ENCODE measurements at places on chromosomes 16 and 17.
A peak's percentile ranks its signal among the peaks of the same experiment; 100 is the strongest.

- no peak for DNase-seq
Measured at GRCh38 chr17:67532326-67532871, 155.3 kb downstream of the PITPNC1 start.

GRCh38 chr17:4433515-4434031 lies at the start of gene SPNS3:
Gene SPNS3 (plus strand): TSS chr17:4433940. CDS start chr17:4433968, 28 bp downstream.
- peak; percentile 38 for DNase-seq

DNA sequence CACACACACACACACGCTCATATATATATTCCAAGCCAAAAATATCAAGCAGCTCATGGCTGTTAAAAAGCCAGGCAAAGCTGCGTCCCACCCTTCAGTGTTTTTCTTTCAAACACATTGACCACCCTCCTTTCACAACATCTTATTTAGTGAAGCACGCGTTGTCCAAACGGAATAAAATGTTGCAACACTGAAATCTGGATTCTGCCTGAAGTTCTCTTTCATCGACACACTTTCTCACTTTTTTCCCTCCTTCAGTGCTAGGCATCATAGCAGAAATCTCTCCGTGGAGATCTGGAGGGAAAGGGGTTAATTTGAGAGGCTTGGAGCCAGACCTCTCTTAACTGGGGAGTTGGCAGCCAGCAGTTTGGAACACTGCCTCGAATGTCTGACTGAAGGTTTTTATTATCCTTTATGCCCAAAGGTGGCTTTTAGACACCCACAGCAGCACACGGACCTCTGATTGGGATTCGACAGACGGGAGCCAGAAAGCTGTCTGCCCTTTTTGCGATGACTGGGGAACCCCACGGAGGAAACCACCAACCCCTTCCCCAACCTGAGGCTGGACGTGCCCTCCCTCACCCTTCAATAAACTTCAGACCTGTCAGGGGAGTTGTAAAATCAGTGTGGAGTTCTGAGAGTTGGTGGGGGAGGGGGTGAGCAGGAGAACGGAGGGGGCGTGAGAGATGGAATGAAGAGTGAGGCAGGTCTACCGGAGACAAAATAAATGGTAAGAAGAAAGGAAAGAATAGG lies 833.6 kb upstream of the SOX9 start:
- no peak for DNase-seq

DNA sequence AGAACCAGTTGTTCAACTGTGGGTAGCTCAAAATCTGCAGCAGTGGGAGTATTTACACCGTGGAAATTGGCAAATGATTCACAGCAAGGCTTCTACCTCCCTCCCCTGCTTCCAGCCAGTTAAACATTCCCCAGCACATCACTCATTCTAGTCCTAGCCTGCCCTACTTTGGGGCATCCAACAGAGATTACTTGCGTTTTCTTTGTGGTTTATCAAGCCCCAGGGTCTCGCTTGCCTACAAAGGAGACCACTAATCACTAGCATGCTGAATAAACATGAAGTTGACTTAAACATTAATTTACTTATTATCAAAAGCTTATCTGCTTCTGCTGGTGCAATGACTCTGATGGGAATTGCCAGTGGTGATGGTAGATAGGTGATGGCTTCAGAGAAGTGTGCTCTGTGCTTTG lies 94.5 kb downstream of the MARF1 start:
- no peak for DNase-seq

GRCh38 chr17:8725881-8726876 lies 18.5 kb downstream of the CCDC42 start:
- DNase-seq = no peak

DNA sequence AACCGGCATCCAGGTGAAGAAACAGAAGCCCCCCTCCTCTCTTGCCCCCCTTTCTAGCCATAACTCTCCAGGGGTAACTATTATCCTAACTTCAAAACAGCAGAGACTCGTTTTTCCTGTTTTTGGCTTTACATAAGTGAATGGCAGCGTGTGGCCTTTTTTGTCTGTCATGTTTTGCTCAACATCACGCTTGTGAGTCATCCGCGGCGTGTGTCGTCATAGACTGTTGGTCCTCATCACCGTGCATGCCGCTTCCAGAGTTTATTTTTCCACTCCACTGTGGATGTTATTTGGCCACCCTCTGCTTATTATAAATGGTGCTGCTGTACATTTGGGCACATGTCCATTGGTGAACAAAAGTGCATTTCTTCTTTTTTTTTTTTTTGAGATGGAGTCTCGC lies 52.6 kb downstream of the ERN1 start:
- DNase-seq = no peak

- DNase-seq = no peak
Measured at GRCh38 chr16:66266436-66267291, 99.8 kb upstream of the CDH5 start.

DNA sequence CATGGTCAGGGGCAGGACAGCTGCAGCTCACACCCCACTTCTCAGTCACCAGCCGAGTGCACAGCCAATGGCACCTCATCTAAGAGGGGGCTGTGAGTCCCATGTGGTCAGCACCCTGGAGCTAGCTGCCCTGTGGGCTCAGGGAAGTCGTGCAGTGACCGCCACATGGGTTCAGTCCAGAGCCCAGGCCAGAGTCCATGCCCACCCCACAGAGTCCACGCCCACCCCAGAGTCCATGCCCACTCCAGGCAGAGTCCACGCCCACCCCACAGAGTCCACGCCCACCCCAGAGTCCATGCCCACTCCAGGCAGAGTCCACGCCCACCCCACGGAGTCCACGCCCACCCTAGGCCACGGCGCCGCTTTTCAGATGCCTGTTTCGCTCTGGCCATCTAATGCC lies 24.1 kb downstream of the SLC7A5 start:
- DNase-seq = no peak

- DNase-seq = peak; percentile 46
Measured at GRCh38 chr17:54992797-54993639, 24.5 kb downstream of the STXBP4 start.

DNA sequence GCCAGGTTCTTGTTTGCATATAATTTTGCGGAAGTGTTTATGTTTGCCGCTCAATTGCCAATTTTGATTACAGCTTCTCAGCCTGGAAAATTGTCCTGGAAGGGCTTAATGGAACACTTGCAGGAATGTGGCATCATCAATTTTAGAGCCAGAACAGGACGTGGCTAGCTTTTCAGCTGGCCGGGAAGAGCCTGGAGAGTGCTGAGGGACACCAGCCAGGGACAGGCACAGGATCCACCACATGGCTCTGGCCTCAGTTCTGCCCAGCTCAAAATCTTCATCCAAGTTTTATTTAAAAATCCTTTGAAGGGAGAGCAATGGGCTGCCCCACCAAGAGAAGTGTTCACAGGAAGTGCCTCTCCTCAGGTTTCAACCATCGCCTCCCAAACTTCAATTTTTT lies 287.2 kb upstream of the HSBP1 start:
- no peak for DNase-seq

DNA sequence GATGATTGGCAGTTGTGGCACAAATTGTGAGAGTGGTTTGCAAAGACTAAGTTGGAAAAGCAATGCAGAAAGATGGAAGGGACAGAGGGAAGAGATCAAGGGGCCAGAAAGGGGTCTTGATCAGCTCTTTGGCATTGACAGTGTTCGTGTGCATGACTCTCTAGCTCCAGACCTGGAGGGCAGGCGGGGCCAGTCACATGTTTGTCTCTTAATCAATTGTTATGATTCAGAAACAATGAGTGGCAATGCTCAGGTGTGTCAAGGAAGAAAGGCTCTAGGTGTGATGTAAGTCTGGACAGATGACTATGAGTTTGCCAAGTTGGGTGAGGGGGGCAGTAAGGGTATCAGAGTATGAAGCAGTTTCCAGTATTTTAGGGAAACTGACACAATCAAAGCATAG lies 32.1 kb downstream of the WSB1 start:
- no peak for DNase-seq

- no peak for DNase-seq
Measured at GRCh38 chr16:21603928-21604327, 4.6 kb downstream of the METTL9 start.
